ENCODE measurements at places on chromosomes 6 and 20.

DNA sequence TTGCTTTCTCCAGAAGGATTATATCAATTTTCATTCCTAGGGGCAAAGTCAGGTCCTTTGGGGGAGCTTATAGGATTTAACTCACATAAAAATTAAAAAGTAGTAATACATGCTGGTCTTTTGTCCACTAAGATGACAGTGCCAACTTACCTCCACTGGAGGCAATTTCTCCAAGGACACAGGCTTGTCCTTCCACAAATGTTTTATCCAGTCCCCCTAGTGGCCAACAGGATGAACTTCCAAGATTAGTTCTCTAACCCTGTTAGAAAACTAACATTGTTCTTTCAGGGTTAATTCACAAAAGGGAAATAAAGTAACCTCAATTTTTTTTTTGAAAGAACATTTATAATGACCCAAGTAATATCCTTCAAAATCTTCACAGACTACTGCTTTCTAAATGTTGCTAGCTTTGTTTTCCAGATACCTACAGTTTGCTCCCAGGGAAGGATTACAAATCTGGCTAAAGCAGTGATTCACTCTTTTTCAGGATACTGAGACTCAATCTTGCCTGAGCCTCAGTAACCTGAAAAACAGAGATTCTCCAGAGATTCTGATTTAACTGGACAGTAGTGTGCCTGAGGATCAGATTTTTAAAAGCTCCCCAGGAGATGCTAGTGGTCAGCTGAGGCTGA is 31.7 kb upstream of the UBR2 start:
- DNase-seq, result no peak

DNA sequence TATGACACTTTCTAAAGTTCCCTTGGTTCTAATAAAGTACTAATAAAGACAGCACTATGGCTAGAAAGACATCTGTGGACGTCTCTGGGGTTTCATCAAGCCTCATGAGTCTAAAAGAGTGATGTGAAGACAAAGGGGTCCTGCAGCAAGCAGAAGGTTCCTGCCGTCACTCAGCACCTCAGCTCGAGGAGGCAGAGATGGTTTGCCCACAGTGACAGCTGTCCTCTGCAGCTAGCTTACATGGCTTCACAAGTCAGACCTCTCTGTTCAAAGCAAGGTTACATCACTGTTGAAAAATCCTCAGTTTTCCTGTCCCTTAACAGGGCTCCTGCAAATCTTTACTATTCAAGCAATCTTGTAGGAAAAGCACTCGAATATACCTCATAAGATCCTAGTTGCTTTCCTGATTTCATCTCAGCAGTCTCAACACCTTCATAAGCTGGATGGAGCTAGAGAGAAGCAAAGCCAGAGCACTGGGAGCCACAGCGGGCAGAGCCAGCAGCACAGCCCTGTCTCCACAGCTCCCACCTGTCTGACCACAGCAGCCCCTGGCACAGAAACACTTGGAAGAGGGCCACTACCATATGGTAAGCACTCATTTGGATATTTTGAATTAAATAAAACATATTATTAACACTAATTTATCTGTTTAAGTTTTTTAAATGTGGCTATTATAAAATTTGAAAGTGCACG is 202.3 kb downstream of the GMDS start:
- no peak for DNase-seq

GRCh38 chr6:36028088-36028876 is 674 bp downstream of the MAPK14 start:
- DNase-seq, result peak; percentile 16

DNA sequence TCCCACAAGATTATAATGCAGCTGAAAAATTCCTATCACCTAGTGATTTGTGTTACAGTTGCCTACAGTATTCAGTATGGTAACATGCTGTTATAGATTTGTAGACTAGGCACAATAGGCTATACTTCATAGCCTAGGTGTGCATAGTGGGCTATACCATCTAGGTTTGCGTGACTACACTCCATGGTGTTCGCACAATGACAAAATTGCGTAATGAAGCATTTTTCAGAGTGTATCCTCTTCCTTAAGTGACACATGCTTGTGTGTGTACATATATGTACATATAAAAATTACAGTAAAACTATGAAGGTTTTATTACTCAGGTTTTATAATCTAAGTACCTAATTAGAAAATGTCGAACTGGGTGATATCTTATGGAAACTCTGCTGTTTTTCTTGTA is 133.0 kb downstream of the FARS2 start:
- DNase-seq, result no peak

GRCh38 chr6:120355822-120356221 is 978.5 kb downstream of the TBC1D32 start:
- DNase-seq, result no peak

DNA sequence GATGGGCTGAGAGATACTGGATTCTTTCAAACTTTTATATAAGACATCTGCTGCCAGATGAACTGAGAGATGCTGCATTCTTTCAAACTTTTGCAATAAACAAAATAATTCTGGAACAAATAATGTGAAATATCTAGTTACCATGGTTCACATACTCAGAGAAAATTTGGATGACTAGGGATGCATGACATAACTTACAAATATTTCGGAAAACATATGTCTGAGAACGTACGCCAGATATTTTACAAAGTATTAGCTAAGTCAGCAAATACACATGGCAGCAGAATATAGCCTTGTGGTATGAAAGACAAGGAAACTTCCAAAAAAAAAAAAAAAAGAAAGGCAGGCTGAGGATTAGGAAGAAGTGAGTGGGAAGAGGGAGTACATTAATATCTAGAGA is 113.3 kb upstream of the TRAF3IP2 start:
- DNase-seq, result no peak

GRCh38 chr6:57205550-57206328 is 16.4 kb downstream of the RAB23 start:
- no peak for DNase-seq

Measured in stimulated activated CD4-positive, alpha-beta T cell treated with anti-CD3 and anti-CD28 coated beads, Interleukin-2, amount 100 ng/mL, for 4 hours (primary cell).